ENCODE measurements at places on chromosomes 5 and 9.
A peak's percentile ranks its signal among the peaks of the same experiment; 100 is the strongest.

GRCh38 chr5:77852068-77852513, 76.0 kb upstream of the TBCA start:
- DNase-seq = no peak

GRCh38 chr9:38706493-38706892, 13.4 kb downstream of the FAM240B start:
- DNase-seq = no peak

DNA sequence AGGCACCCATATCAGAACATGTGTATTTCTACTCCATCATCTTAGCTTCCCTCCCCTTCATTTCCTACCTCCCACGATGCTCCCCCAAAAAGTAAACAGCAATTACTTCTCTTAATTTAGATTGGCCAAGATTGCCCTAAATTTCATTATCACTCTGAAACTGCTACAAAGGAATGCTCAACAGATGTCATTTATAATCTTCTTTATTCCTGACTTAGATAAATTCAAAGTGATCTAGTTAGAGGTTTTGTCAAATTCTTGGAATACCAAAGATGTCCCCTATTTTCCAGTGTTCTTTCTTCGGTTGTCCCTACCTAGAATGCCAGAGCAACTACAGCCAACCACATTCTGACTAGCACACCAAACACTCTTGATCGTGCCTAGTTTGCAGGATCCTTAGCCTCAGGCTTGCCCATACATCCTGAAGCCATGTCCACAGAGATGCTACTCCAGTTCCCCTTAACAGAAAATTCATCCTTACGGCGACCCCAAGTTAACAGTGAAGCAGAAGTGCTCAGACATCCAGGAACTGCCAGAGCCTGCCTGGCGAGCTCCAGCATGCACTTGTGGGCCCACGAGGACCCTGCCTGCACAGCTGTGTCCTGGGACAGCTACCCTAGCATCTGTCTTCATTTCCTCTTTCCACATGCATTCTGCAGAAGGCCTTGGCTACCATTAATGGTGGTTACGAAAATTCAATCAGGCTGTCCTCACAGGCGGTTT, 31.6 kb downstream of the DAP start:
- DNase-seq = peak; percentile 53

GRCh38 chr5:28463728-28464127, 1425.3 kb upstream of the CDH9 start:
- no peak for DNase-seq

DNA sequence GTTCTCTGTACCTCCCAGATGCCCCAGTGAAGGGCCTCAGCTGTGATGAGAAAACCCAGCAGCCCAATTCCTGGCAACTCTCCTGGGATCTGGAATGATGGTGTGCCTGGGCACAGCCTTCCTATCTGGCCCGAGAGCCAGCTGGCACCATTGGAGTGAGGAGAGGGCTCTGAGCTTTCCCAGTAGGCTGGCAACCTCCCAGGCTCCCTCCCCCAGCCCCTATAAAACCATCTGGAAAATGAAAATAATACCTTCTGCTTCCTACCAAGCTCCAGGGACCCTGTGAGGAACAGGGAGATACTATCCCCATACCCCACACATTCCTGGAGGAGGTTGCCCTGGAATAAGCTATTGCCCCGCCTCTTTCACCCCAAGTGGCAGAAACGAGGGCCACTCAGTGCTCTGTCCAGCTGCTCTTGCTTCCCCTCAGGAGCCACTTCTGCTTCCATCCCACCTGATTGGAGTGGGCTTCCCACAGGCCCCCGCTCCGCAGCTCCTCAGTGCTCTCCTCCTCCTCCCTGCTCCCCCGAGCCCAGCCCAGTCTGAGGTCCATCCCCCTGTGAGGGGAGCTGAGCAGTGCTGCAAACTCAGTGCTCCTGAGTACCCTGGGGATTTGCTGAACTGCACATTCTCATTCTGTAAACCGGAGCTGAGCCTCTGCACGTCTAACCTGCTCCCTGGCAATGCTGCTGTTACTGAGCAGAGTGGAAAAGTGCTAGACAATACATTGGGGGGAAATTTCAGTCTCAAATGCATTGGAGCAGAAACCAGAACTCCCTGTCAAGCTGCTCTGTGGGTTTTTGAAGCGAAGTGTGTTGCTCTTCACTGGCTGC, 74.7 kb downstream of the THBS4 start:
- peak; percentile 31 for DNase-seq

DNA sequence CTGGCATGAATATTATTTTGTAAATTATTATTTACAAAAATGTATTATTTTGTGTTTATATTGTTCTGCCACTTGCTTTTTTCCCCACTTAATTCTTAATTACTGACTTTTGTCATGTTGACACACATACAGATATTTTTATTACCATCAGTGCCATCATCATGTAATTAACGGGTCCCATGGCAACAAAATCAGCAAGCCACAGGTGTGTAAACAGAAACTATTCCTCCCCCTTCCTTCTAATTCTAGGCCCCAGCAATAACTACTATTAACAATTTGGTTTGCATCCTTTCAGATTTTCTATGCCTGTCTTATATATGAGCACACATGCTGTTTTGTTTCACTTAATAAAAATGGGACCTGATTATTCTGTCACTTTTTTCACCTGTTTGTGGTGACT, 29.3 kb downstream of the CYFIP2 start:
- DNase-seq = no peak

DNA sequence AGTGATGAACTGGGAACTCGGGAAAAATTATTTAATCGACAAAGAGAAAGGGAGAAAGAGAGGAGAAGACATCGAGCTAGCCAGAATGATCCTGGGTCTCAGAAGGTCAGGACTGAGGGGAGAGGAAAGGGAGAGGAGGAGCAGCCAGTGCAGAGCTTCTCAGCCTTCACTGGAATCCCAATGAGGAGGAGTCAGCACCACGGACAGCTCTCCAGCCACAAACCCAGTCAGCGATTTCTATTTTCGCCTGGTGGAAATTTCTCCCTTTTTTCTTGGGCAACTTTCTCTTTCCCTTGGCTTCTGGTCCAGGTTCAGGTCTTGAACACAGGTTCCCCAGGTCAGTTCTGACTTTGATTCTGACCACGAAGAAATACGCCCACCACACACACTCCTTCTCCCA, 1.6 kb upstream of the BRINP1 start:
- no peak for DNase-seq

DNA sequence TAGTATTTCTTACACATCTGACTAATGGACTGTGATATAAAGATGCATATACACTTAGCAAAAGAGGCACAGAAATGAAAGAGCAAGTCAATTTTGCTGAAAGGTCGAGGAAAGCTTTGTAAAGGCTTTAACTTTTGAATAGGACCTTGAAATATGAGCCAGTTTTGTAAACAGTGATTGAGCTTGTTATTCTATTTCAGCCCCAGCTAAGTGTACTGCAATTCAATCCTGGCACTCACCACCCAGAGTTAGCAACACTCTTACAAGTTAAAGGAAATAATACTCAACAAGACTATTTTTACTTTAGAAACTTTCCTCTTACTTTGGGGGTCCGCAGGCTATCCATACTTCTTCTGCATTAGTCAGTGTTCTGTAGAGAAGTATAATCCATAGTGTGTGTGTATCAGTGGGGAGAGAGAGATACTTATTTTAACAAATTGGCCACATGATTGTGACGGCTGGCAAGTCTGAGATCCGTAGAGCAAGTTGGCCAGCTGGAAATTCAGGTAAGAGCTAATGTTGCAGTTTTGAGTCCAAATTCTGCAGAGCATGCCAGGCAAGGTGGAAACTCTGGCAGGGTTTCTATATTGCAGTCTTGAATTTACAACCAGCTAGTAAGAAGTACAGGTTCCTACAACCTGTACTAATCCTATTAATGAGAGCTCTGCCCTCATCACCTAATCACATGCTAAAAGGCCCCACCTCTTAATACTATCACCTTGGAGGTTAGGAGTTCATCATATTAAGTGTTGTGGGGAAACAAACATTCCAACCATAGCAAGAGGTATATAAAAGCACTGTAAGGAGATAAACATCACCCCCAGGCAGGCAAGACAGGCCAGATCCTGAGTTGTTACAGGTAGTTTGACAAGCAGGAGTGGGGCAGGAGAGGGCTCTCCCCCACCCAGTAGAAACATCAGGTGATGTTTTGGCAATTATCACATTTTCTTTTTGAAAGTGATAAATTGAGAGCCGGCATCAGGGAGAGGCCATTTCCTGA, 33.6 kb downstream of the IL7R start:
- DNase-seq = no peak

GRCh38 chr5:40046792-40047191, 622.0 kb upstream of the DAB2 start:
- no peak for DNase-seq

- no peak for DNase-seq
Observed at GRCh38 chr9:110198357-110198756, 9.6 kb downstream of the C9orf152 start.

DNA sequence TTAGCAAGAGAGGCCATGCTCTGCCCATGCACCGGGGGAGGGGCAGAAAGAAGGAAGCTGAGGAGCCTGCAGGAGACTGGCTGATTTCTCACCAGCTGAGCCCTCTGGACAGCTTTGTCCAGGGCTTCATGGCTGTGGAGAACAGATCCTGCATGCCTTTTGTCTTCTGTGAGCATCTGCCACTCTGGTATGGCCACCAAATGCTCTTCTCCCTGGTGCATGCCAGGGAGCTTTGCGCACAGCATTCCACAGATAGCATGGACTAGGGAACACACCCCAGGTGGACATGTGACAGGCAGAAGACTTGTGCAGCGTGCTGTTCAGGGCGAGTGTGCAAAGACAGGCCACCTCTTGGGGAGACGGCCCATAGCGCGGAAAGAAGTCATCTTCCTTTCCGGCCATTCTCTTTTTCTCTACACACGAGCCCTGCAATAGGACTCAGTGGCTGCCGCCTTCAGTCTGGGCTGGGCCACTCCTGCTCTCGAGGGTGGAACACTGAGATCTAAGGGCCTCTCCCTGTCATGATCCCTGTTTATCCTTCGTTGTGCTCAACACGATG, 56.7 kb downstream of the GADD45G start:
- DNase-seq = peak; percentile 64

DNA sequence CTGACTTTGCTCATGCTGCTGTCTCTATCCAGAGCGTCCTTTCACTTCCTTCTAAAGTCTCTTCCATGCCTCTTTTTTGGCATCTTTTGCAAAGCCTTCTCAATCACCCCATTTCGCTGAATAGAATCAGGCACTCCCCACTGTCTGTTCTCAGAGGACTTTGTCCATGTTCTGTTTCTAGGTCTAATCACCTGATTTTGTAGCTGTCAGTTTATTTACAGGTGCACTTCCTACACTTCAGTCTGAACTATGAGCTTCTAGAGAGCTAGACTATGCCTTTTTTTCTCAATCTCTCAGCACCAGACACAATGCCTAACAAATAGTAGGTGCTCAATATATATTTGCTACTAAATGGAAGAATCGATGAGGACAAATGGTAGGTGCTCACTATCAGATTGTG, 29.9 kb downstream of the TLR4 start:
- DNase-seq = no peak

- no peak for DNase-seq
Observed at GRCh38 chr5:96881511-96882115, 5.3 kb downstream of the ERAP2 start.

DNA sequence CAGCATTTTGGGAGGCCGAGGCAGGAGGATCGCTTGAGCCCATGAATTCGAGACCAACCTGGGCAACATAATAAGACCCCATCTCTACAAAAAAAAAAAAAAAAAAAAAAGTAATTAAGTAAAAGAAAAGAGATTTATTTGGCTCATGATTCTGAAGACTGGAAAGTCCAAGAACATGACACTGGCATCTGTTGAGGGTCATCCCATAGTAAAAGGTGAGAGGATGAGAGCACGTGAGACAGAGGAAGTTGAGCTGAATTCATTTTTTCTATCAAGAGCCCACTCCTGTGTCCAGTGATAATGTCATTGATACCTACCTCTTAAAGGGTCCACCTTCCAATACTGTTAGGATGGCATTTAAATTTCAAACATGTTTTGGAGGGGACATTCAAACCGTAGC, 19.8 kb downstream of the CREBRF start:
- no peak for DNase-seq

DNA sequence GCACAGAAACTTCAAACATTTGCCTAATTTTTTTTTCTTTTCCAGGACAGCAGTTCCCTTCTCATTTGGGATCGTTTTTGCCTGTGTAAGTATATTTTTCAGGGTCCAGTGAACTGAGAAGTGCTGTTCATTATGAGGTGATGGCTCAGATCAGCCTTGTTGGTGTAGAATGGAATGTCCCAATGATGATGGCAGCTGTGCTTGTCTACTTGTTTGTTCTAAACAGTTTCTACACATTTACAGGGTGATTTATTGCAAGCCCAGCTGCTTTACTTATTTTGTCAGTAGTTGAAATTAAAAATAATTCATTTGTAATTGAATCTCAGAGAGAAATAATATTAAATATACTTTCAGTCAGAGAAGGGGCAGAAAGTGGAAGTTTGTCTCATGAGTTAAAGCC, 337.6 kb upstream of the SEMA6A start:
- no peak for DNase-seq

DNA sequence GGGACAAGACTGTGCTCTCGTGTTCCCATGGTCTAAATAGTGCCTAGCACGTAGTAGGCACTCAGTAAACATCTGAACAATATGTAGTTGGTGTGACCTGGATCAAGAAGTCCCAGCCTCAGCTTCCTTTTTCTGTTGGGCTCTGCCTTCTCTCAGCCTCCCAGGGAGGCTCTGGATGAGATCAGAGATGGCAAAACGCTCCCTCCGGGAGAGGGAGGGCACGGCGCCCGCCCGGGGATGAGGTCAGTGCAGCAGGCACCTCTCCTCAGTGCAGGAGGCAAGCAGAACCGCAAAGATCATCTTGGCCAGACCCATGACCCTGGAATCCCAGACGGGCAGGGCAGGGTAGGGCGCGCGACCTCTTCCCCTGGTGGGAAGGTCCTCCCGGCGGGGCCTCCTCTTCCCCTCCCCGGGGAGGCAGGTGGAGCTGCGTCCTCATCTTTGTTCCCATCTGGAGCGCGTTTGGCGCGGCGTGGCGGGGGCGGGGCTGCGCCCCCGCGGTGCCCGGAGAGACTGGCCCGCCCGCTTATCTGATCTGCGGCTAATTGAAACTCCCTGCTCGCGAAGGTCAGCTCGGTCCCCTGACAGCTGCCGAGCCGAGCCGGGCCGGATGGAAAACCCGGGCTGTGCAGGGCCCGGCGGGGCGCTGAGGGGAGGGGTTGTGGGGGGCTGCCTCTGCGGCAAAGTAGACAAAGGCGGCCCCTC, 60.9 kb downstream of the CXXC5 start:
- peak; percentile 91 for DNase-seq

GRCh38 chr9:81893929-81894328, 34.3 kb upstream of the SPATA31D4 start:
- DNase-seq = no peak

DNA sequence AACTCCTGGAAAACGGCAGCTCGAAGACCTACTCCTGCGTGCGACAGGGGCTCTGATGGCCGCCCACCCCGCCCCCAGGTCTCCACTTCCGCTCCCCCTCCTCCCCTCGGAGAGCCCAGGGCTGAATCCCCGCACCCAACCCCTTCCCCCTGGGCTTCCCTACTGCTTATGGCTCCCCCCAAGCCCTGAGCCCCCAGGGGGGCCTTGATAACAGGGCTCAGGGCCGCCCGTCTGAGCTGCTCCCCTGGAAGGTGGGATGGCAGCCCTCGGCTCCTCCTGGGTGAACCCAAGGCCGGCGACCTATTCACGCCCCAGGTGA, 30.4 kb downstream of the GLT6D1 start:
- no peak for DNase-seq

Data from glutamatergic neuron (in vitro differentiated cells).